ENCODE measurements at places on chromosomes 12 and 14.

GRCh38 chr14:23351681-23352505 is 794 bp downstream of the SLC22A17 start:
- DNase-seq: no peak

DNA sequence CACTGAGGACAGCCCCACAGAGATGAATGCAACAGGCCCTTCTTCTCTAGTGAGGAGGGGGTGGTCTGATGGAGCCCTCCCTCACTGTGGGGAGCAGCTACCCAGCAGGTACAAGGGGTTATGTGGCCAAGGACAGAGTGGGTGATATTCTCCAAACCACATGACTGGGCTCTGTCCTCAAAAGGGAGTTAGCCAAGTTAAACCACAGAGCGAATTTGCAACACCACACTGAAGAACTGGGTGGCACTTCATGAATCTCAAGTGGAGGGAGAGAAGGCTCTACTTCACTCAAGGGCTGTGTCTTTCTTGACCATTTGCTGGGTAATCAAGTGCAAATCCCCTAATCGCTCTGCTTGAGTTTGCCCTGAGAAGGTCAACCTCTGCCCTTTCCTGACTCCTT is 12.5 kb downstream of the GPR68 start:
- no peak for DNase-seq

GRCh38 chr12:117100851-117101673 is 1.8 kb upstream of the TESC start:
- no peak for DNase-seq

DNA sequence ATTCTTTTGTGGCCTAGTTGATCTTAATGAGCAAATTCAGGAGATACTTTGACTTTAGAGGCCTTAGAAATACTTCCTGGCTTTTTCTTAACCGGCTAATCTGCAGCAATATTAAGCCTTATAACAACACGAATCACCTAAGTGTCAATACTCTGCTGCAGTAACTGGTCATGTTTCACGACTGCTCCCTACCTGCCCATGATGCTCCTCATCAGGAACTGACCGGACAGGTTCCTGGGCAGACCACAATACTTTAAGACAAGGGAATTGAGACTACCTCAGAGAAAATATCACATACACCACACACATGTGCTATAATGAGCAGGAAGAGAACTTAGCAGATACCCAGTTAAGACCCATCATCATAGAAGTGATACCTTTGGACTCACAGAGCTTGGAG is 211.9 kb upstream of the BMP4 start:
- no peak for DNase-seq
